Thoracic aorta (tissue), 2 donors: ENCODE measurements at places on chromosomes 1 and 21. TPM values are rescaled to one million over a fixed set of nuclear protein-coding genes. Genes with fewer than 3 reads are reported as not detected.

DNA sequence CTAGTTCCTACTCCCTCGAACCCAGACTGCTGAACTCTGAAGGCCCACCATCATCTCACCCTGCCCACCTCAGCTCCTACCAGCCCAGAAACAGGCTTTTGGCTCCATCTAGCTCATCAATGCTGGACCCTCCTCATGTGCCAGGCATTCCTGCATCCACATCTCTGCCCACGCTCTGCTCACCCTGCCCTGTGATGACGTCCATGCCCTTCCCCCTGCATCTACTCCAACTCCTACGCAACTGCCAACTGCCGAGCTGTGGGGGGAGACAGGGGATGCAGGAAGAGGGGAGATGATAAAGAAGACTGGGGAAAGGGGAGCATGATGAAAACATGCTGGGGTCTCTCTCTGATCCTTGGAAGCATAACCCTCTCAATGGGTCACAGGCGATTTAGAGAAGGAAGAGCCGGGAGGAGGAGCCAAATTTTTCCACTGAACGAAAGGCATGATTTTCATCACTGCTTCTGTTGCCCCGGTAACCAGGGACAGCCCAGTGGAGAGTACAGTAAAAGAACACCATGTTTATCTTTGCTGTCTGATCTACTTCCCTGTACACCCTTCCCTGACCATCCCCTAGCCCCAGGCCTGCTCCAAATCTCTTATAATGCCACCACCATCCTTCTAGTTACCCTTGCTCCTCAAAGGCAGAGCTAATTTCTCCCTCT lies 44.3 kb downstream of the CD34 start:
- H3K4me1 ChIP-seq, result peaks cover 35% of the 10 kb centered on the region
- H3K4me3 ChIP-seq, result peak overlapping the region; percentile 86
- H3K36me3 ChIP-seq, result no peaks in the 10 kb centered on the region
- peak overlapping the region; percentile 89 for H3K27ac ChIP-seq

DNA sequence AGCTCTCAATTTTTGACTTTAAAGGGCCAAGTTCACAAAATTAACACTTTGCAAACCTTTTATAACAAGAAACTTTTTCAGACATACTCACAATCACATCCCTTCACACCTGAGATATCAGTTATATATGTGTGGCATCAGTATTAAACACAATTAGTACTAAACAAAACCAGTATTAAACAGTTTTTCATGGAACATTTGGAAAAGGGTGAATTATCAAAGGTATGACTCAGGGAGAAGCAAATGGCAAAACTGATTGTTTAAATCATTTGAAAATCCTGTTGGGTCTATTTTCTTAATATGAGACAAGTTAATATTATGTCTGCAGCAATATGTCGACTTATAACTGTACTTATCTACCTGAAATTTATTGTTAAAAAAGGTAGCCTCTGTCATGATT lies 587.3 kb downstream of the NEGR1 start:
- H3K4me1 ChIP-seq, result no peaks in the 10 kb centered on the region
- H3K27me3 ChIP-seq, result no peaks in the 10 kb centered on the region
- no peak for DNase-seq
- no peak overlapping the region for H3K27ac ChIP-seq
- H3K36me3 ChIP-seq, result no peaks in the 10 kb centered on the region

RHBG gene
- not detected for total RNA-seq

PLEKHA6 gene
- 6.9 TPM for total RNA-seq

ZMPSTE24 gene
- 87.9 TPM for total RNA-seq

GRCh38 chr1:97832481-97832880 lies 88.4 kb downstream of the DPYD start:
- H3K36me3 ChIP-seq, result no peaks in the 10 kb centered on the region
- DNase-seq, result no peak
- H3K27me3 ChIP-seq, result no peaks in the 10 kb centered on the region
- no peaks in the 10 kb centered on the region for H3K4me1 ChIP-seq
- H3K4me3 ChIP-seq, result no peak overlapping the region

DNA sequence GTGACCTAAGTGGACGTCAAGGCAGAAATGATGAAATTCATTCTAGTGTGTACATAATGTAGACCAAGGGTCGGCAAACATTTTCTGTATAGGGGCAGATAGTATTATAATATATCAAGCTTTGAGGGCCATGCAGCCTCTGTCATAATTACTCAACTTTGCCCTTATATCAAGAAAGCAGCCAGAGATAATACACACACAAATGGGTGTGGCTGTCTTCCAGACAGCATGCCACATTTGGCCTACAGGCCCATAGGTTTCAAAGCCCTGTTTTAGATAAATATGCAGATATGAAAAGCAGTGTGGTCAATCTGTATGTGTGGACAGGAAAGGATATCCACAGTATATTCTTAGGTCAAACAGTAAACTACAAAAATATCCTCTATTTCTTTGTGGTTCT lies 320.1 kb upstream of the FMN2 start:
- H3K27ac ChIP-seq, result no peak overlapping the region
- H3K4me3 ChIP-seq, result no peak overlapping the region
- peaks cover 8% of the 10 kb centered on the region for H3K4me1 ChIP-seq
- DNase-seq, result no peak

DNA sequence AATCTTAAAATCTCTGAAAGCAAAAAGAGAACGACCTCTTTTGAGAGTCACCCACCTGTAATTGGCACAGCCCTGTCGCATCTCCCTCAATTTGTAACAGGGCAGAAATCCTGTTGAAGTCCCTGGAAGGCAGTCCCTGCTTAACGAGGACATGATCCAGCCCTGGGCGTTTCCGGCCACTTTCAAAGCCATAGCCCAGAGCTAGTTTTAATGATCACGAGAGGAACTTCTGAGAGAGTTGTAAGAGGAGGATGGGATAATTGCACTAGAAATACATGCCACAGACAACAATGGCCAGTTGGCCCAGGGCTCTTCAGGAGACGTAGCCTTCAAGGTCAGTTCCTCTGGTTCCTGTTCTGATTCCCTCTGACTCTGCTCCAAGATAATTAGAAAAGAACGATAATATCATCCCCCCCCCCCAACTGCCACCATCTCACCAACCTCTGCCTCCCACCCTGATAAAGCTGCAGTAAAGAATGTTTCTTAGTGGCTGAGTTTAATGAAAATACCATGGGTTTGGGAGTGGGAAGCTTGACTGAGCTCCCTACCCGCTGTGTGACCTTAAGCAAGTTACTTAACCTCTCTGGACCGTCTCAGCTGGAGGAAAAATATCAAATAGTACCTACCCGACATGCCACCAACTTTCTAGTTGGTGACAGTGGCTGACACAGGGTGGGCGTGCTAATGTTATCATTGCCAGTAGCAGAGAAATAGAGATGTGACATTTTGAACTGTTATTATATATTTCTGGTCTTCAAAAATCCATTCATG lies 140.0 kb downstream of the OMA1 start:
- no peak overlapping the region for H3K4me3 ChIP-seq
- H3K27ac ChIP-seq, result no peak overlapping the region
- no peaks in the 10 kb centered on the region for H3K27me3 ChIP-seq
- no peak for DNase-seq
- no peaks in the 10 kb centered on the region for H3K4me1 ChIP-seq
- no peaks in the 10 kb centered on the region for H3K36me3 ChIP-seq

DNA sequence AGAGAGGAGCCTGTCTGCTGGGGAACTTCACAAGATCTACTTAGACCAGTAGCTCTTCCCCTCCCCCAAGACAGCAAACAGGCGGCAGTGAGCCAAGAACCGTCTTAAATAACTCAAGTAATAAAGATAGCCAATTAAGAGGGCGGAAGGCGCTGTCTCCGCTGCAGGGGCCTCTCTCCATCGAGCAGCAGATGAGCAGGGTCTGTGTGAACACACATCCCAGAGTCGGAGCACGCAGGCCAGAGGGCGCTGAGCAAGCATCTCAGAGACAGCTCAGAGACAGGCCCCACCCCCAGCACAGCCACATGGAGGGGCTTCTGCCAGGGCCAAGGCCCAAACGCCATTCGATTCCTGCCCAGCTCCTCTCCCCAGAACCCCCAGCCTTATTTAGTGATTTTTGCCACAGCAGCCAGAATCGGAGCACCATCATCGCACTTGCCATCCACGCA lies 11.1 kb downstream of the IFFO2 start:
- peak overlapping the region; percentile 16 for H3K27ac ChIP-seq
- H3K4me3 ChIP-seq, result no peak overlapping the region
- peaks cover 42% of the 10 kb centered on the region for H3K4me1 ChIP-seq

DNA sequence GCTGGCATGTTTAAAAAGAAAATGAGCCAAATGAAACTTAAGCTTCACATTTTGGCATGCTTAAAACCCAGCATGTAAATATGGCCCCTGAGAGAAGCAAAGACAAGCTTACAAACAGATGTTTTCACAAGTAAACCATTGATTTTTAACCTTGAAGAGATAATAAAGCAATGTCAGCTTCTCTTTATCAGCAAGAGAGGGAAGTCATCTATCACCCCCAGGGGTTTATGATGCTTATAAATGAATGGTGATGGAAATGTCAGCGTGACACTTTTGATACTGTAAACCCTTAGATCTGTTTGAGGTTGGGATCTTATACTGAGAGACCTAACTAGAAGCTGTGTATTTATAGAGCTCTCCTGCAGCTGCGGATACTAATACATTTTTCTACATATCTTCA lies 471.3 kb downstream of the PLA2G4A start:
- no peak for DNase-seq
- H3K4me3 ChIP-seq, result no peak overlapping the region
- H3K27ac ChIP-seq, result no peak overlapping the region
- H3K4me1 ChIP-seq, result no peaks in the 10 kb centered on the region

DNA sequence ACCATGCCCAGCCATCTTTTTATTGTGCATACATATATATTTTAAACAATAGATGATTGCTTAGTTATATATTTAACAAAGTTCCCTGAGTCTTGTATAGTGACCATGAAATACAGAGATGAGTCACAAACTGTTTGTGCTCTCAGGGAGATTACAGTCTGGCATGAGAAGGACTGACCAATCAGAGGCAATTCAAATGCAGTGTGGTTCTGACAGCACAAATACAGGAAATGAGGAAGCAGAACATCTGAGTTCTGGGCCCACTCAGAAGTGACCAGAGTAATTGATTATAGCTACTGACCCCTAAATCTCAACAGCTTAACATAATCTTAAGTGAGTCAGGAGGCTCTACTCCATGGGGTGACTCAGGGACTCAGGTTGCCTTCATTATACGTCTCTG lies 534.5 kb downstream of the OMA1 start:
- H3K27ac ChIP-seq, result no peak overlapping the region
- no peaks in the 10 kb centered on the region for H3K4me1 ChIP-seq
- H3K36me3 ChIP-seq, result no peaks in the 10 kb centered on the region
- no peak for DNase-seq
- H3K4me3 ChIP-seq, result no peak overlapping the region
- H3K27me3 ChIP-seq, result no peaks in the 10 kb centered on the region

- H3K27ac ChIP-seq, result no peak overlapping the region
- no peaks in the 10 kb centered on the region for H3K27me3 ChIP-seq
- H3K4me1 ChIP-seq, result no peaks in the 10 kb centered on the region
- no peaks in the 10 kb centered on the region for H3K36me3 ChIP-seq
- no peak overlapping the region for H3K4me3 ChIP-seq
These were observed 42.7 kb downstream of the ZSCAN20 start for GRCh38 chr1:33515112-33515511.
